ENCODE measurements at places on chromosomes 11 and 22.

DNA sequence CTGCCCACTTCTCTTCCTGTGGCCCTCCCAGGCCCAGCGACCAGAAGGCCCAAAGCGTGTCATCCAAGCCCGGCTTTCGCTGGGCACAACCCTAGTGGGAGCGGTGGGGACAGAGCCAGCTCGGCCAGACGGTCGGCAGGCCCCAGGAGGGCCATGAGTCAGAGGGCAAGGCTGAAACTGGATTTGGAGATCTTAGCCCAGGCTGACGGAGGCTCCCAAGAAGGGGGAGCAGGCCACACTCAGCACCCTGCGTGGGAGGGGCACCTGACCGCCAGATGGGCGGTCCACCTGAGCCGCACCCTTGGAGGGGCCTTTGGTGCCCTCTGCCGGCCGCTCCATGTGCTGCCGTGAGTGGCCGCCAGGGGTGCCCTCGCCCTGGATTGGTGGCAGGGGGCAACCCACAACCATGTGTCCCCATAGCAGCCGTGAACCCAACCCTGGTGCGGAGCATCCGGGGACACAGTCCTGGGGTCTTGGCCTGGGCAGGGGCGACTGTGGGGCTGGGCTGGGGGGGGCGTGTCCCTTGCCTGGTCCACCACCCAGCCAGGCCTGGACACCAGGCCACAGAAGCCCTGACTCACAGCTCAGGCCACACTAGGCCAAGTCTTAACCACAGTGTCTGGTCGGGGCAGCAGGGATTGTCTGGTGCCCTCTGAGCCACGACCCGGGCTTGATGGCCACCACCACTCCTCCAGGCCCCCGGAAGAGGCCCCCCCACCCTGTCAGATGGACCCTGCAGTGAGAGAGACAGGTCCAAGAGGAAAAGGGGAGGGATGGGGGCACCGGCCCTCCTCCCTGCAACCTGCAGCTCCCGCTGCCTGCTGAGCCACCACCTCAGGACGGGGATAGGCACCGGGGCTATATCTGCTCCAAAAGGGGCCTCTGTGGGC is 19.2 kb upstream of the TALDO1 start:
- DNase-seq, result peak; percentile 83

GRCh38 chr11:64759131-64759721 is 548 bp downstream of the PYGM start:
- DNase-seq, result no peak

- no peak for DNase-seq
These were observed 670 bp downstream of the RASD2 start for GRCh38 chr22:35541254-35541748.

DNA sequence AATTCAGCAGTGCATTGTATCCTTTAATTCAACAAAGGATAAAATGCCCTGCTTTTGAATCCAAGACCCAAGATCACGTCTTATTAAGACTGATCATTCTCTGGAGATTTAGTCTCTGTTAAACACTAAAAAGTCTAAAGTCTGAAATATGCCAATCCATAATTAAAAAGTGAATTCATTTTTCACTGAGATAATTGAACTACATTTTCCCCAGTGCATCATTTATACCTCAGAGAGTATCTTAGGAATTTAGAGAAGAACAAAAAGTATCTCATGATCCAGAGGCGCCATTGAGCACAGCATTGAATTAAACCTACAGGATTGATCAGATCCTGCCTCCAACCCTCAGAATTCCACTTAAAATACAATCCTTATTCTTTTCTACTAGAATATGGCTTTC is 5.4 kb downstream of the OR5AP2 start:
- no peak for DNase-seq

- DNase-seq, result no peak
These were observed 359.3 kb downstream of the CADM1 start for GRCh38 chr11:115144914-115145313.

DNA sequence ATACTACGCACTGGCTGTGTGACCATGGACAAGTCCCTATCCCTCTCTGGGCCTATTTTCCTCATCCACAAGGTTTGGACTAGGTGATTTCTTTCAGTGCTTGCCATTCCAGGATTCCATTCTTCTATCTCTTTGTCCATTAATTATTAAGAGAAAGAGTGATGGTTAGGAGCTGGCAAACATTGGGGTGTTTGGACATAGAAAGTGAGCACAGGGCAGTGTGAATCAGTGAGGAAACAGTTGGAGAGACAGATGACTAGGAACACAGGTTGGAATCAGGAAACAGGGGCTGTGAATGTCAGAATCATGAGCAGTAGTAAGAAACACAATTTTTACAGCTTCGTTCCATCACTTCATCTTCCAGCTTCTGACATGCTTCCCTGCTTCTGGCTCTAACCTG is 211.8 kb downstream of the INSC start:
- DNase-seq, result no peak

DNA sequence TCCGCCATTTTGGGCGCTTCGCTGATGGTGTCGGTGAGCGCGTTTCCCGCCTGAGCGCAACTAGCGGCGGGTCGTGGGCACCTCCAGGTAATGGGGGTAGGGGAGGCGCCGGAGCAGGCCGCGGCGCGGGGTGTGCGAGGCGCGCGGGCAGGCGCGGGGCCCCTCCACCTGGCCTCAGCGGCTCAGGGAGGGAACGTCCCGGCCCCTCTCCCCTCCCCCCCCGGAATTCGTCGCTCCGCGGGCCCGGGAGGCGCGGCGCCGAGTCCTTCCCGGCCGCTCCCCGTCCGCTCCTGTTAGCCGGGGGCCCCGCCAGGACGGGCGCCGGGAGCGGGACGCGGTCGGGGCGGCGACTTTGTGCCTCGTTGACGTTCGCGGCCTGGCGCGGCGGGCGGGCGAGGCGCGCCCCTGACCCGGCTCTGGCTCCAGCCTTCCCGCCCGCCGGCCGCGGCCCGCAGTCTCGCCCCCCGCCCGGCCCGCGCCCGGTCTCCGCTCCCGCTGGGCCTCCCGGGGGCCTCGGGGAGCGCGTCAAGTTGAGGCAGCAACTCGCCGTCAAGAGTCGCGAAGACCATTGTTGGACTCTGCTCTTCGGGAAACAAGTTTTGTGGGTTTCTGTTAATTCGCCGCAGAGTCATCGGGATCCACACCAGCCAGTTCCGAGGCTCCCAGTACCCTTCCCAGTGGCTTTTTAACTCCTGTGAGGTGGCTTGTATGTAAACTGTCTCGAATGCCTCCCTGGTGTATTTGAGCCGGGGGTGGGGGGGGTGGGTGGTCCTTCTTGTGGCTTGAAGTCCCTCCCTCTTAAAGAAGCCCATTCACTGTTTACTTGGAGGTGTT is at the start of gene PPP6R3:
PPP6R3 (plus strand) TSS at position 12 of the 834 bp plus-strand sequence. CDS start 76,913 bp downstream, outside the sequence.
- no peak for DNase-seq

DNA sequence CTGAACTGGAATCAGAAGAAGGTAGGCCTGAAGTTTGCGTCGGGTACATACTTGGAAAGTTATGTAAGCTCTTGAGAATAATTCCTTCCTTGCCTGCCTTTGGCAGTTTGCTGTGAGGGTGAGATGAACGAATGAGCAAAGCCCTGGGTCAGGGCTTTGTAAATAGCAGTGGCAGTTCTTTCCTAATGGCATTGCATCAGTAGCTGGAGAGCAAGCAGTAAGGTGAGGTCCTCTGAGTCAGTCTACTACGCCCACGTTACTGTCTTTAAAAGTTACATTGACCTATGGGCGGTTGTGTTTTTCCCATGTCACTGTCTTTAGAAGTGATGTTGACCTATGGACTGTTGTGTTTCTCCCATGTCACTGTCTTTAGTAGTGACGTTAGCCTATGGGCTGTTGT is 179.1 kb upstream of the E2F8 start:
- DNase-seq, result no peak

DNA sequence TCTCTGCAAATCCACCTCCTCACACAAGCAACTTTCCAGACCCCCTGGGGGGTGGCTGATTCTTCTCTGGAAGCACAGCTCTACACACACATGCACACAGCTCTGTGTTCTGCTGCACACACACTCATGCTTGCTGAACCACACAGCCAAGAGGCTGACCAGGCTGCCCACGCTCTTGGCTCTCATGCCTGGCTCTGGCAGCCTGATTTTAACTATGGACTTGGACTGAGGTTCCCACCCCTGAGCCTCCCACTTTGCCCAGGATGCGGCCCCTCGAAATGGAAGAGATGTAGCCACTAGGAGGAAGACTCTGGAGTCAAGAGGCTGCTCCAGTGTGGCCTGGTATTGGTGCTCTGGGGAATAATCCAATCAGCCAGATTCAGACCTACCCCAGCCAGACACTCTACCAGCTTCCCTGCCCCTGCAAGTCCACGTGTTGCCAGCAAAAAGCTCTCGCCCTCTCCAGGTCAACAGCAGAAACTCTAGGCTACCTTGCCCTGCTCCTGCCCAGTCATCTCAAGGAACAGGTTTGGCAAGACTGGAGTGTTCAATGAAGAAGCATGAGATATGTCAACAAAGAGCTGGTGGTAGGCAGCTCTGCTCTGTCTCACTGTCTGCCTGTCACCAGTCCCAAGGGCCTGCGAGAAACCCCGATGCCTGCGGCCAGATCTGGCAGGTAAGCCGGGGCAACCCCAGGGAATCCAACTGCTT is 8.8 kb upstream of the CASTOR1 start:
- no peak for DNase-seq

DNA sequence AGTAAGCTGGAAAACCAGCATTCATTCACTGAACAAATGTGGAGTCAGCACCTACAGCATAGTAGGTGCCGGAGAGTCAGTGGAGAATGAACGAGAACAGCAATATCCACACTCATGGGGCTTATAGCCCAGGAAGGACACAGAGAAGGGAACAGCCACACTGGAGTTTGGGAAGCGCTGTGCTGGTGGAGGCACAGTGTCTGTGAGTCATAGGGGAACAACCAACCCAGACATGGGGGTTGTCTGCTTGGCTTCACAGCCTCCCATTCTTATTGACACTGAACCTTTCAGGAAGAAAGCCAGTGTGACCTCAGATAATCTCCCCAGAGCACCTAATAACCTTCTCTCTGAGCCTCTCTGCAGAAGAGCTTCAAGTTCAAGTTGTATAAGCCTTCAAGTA is 56.6 kb upstream of the UBASH3B start:
- DNase-seq, result no peak

GRCh38 chr11:134235399-134235798 is 10.9 kb downstream of the VPS26B start:
- DNase-seq, result no peak

DNA sequence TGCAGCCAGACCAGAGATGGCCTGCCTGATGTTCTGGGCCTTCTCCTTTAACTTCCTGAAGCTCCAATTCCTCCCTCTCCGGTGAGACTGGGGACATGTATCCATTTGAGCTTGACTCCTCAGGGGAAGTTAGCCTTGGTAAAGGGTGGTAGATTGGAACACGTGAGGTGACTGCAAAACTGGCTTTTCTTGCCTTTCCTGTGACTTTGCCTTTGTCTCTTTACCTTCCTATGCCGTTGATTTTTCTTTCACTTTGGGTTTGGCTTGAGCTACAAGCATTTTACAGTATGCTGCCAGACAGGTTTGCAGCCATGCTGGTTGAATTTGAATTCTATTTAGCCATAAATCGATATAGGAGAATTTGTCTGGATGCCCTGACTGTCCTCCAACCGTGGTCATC is 16.8 kb upstream of the GLYATL1 start:
- no peak for DNase-seq

DNA sequence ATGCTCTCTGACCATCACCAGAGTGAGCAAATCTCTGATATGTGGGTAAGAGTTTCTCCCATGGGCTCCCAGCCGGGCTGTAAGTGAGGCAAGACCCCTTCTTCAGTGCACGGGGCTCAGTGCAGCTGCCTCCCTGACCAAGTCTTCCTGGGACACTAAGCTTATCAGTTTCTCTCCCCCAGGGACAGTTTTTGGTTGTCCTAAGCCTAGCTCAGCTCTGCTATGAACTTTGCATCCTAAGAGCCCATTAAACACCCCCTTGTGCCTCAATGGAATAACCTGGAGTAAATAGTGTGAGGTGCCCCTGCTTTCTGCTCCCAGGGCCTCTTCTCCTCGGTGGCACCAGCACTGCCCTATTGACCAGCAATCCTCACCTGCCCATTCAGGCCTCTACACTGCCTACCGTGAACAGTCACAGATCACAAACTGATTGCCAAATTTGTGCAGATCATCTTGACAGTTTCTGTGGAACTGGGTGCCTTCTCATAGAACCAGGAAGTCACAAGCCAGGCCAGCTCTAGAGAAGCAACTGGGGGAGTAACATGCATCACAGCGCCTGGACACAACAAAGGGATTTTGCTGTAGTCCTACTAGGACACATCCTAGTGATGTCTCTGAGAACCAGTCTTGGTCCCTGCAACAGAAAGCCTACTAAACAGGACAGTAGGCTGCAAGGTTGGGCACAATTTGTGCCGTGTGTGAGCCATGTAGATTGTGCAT is 19.5 kb upstream of the IGLL5 start:
- no peak for DNase-seq

GRCh38 chr11:12696911-12697581 is 22.8 kb downstream of the TEAD1 start:
- DNase-seq, result no peak

DNA sequence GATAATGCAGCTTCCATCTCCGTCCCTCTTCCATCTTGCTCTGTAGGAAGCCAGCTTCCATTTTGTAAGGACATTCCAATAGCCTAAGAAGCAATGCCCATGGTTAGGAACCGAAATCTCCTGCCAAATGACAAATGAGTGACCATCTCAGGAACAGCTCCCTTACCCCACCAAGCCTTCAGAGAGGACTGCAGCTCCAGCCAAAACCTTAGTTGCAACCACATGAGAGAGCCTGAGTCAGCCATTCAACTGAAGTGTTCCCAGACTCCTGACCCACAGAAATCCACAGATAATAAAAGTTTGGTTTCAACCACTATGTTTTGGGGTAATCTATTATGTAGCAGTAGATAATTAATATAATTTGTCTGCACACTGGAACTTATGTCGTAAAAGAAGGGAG is 51.7 kb upstream of the LDLRAD3 start:
- no peak for DNase-seq

GRCh38 chr11:86702220-86702983 is 30.0 kb upstream of the ME3 start:
- DNase-seq, result no peak

All from T-helper 17 cell (primary cell).